ENCODE measurements at places on chromosomes 1 and 21. TPM values are rescaled to one million over a fixed set of nuclear protein-coding genes. Genes with fewer than 3 reads are reported as not detected.

DNA sequence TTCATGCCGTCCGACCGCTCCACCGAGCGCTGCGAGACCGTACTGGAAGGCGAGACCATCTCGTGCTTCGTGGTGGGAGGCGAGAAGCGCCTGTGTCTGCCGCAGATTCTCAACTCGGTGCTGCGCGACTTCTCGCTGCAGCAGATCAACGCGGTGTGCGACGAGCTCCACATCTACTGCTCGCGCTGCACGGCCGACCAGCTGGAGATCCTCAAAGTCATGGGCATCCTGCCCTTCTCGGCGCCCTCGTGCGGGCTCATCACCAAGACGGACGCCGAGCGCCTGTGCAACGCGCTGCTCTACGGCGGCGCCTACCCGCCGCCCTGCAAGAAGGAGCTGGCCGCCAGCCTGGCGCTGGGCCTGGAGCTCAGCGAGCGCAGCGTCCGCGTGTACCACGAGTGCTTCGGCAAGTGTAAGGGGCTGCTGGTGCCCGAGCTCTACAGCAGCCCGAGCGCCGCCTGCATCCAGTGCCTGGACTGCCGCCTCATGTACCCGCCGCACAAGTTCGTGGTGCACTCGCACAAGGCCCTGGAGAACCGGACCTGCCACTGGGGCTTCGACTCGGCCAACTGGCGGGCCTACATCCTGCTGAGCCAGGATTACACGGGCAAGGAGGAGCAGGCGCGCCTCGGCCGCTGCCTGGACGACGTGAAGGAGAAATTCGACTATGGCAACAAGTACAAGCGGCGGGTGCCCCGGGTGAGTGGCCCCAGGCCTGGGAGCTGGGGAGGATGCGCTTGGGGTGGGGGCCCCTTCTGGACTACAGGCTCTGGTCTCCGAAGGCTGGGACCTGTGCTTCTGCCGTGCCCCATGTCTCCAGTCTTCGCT lies 1.1 kb downstream of the SKI start:
- peak overlapping the region; percentile 96 for H3K27ac ChIP-seq
- peak; percentile 72 for DNase-seq
- H3K4me1 ChIP-seq = peaks cover 22% of the 10 kb centered on the region
- H3K27me3 ChIP-seq = peaks cover 1% of the 10 kb centered on the region

DNA sequence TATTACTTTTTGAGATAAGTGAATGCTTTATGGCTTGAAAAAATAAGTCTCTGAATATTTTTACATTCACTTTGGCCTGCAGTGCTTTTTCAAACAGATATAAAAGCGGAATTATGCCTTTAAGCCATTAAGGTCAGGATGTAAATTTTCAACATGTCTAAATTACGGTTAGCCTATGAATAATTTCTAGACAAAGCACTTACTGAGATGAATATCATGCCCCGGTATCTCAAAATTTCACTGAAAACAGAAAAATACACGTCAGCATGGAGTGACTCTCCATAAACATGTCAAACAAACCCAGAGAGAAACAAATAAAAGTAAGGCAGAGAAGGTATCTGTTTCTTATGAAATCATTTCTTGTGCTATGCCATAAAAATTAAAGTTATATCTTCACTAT lies 853.9 kb downstream of the KCNT2 start:
- H3K4me1 ChIP-seq = no peaks in the 10 kb centered on the region
- no peaks in the 10 kb centered on the region for H3K27me3 ChIP-seq
- H3K36me3 ChIP-seq = no peaks in the 10 kb centered on the region
- H3K27ac ChIP-seq = no peak overlapping the region
- no peak for DNase-seq

The LRRC47 gene
- 29.2 TPM for total RNA-seq

The REN gene
- not detected for total RNA-seq

- peaks cover 2% of the 10 kb centered on the region for H3K36me3 ChIP-seq
- H3K4me3 ChIP-seq = no peak overlapping the region
- DNase-seq = no peak
- no peak overlapping the region for H3K27ac ChIP-seq
- peaks cover 36% of the 10 kb centered on the region for H3K27me3 ChIP-seq
- peaks cover 11% of the 10 kb centered on the region for H3K4me1 ChIP-seq
These were observed 60.6 kb downstream of the RIPK4 start for GRCh38 chr21:41706263-41706639.

GRCh38 chr1:241972703-241973369 lies 15.3 kb downstream of the BECN2 start:
- no peak overlapping the region for H3K27ac ChIP-seq
- peaks cover 2% of the 10 kb centered on the region for H3K27me3 ChIP-seq
- H3K36me3 ChIP-seq = no peaks in the 10 kb centered on the region
- no peak overlapping the region for H3K4me3 ChIP-seq

The SLC9C2 gene
- total RNA-seq = not detected

The CENPS gene
- 20.0 TPM for total RNA-seq

The OR6K6 gene
- not detected for total RNA-seq

GRCh38 chr1:85244271-85245061 lies 15.0 kb downstream of the C1orf52 start:
- DNase-seq = no peak
- no peak overlapping the region for H3K27ac ChIP-seq
- H3K4me1 ChIP-seq = peaks cover 9% of the 10 kb centered on the region

DNA sequence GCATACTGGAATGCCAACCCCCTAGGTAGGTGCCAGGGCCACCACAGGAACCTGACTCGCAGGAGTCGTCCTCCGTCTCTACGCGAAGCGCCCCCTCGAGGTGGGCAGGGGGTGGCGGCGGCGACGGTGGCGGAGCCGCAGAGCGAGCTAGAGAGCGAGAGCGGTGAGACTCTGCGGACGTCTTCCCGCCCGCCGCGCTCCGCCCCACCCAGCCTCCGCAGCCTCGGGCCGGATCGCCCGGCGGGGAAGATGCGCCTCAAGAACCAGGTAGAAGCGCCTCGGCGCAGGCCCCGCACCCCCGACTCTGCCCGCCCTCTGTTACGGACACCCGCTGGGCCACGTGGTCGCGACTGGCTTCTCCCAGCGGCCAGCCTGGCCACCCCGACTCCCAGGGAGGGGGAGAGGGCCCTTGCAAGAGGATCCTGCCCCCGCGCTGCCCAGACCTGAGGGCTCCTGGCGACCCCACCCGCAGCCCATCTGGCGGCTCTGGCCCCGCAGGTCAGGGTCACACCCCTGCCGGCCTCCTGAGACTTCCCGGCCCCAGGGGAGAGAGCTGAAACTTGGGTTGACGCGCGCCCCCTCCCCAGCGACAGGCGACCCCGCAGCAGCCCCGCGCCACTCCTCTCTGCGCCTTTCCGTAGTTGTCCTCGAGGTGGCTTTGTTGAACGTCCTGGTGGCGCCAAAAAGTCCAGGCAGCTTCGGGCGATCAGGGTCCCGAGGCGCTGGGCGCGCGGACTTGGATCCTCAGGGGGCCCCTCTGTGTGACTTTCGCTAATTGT lies 24.4 kb upstream of the AGBL4 start:
- H3K27me3 ChIP-seq = peaks cover 21% of the 10 kb centered on the region
- no peak overlapping the region for H3K4me3 ChIP-seq
- peak; percentile 23 for DNase-seq
- H3K27ac ChIP-seq = no peak overlapping the region

DNA sequence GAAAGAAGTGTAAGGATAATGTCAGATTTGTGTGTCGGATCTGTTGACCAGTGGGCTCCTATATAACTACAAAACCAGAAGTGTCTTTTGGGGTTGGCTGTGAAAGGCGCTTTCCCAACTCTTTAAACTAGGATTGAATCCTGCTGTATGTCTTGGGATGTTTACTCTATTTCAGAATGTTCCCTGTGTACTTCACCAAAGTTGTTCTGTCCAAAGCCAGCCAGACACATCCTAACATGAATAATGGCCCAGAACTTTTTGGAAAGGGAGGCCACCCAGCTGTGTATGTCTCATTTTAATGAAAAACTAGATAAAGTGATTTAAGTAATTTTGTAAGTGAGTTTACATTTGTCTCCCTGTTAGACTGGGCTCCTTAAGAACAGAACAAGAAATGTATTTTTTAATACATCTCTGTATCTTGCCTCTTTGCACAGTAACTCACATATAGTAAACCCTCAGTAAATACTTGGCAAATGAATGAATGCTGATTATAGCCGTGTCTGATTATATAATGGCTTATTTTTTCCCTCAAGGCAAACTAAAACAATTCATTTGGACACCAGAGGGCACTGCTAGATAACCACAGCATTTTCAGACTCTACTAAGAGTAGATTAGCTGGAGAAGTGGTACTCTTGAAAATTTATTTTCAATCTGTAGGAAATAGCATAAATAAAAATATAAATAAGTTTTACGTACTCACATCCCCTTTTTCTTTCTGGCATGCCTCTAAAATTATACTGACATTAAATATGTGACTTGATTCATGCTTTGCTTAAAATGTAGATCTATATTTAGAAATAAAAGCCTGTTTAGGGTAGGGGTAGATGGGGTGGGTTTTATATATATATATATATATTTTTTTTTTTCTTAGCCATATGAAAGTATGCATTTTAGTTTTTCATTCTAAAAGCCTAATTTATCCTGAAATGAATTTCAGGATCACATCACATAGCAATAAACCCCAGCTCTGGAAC lies 23.8 kb downstream of the TSEN15 start:
- peaks cover 13% of the 10 kb centered on the region for H3K36me3 ChIP-seq
- no peaks in the 10 kb centered on the region for H3K27me3 ChIP-seq
- no peak for DNase-seq
- no peak overlapping the region for H3K27ac ChIP-seq
- H3K4me1 ChIP-seq = peaks cover 11% of the 10 kb centered on the region
- H3K4me3 ChIP-seq = no peak overlapping the region

GRCh38 chr1:98086156-98086555 lies 165.3 kb upstream of the DPYD start:
- H3K27ac ChIP-seq = no peak overlapping the region
- DNase-seq = no peak
- no peaks in the 10 kb centered on the region for H3K4me1 ChIP-seq
- H3K36me3 ChIP-seq = no peaks in the 10 kb centered on the region

GRCh38 chr21:41580758-41581554 lies 73.0 kb upstream of the TMPRSS2 start:
- no peak overlapping the region for H3K4me3 ChIP-seq
- H3K27ac ChIP-seq = no peak overlapping the region
- peaks cover 2% of the 10 kb centered on the region for H3K36me3 ChIP-seq
- H3K4me1 ChIP-seq = no peaks in the 10 kb centered on the region
- DNase-seq = no peak
- H3K27me3 ChIP-seq = peaks cover 4% of the 10 kb centered on the region

DNA sequence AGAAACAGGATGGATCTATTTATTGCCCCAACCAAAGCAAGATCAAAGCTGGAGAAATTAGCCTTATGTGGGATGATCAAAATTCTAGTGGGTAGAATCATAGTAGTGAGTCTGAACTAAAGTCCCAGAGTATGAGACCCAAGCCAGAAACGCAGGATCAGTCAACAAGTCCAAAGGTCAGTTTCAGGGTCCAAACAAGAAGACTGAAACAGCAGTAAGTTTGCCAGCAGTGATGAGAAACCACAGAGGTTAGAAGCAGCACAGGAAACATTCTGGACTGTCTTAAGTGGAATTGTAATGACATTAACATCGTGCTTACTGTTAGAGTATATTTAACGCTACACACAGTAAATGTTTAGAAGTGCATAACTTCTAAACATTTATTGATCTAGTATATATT lies 251.0 kb downstream of the LRRIQ3 start:
- H3K27me3 ChIP-seq = no peaks in the 10 kb centered on the region
- no peaks in the 10 kb centered on the region for H3K4me1 ChIP-seq
- H3K27ac ChIP-seq = no peak overlapping the region
- H3K36me3 ChIP-seq = no peaks in the 10 kb centered on the region

- DNase-seq = no peak
- peaks cover 8% of the 10 kb centered on the region for H3K4me1 ChIP-seq
- peaks cover 31% of the 10 kb centered on the region for H3K27me3 ChIP-seq
These were observed 1.7 kb downstream of the SDC3 start for GRCh38 chr1:30906631-30907441.

DNA sequence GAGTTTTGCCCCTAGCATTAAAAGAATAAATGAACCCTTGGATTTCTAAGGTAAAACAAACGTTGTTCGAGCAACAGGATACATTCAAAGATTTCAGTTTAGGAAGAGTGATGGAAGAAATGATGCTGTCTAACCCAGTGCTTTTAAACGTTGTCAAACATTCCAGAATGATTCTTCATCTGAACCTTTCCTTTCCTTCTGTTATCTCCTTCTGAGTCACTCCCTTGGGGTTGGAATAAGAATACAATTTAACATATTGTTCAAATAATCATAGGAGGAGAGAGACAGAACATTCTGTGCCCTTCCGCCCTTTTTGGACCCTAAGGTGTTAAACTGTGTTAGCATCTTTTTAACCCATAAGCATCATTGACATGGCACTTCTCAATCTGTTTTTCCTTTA lies 61.1 kb upstream of the RCOR3 start:
- H3K4me1 ChIP-seq = no peaks in the 10 kb centered on the region
- no peak overlapping the region for H3K27ac ChIP-seq
- no peaks in the 10 kb centered on the region for H3K27me3 ChIP-seq
- DNase-seq = no peak
- H3K36me3 ChIP-seq = no peaks in the 10 kb centered on the region
- H3K4me3 ChIP-seq = no peak overlapping the region
